ENCODE measurements at places on chromosomes 12 and 14.

DNA sequence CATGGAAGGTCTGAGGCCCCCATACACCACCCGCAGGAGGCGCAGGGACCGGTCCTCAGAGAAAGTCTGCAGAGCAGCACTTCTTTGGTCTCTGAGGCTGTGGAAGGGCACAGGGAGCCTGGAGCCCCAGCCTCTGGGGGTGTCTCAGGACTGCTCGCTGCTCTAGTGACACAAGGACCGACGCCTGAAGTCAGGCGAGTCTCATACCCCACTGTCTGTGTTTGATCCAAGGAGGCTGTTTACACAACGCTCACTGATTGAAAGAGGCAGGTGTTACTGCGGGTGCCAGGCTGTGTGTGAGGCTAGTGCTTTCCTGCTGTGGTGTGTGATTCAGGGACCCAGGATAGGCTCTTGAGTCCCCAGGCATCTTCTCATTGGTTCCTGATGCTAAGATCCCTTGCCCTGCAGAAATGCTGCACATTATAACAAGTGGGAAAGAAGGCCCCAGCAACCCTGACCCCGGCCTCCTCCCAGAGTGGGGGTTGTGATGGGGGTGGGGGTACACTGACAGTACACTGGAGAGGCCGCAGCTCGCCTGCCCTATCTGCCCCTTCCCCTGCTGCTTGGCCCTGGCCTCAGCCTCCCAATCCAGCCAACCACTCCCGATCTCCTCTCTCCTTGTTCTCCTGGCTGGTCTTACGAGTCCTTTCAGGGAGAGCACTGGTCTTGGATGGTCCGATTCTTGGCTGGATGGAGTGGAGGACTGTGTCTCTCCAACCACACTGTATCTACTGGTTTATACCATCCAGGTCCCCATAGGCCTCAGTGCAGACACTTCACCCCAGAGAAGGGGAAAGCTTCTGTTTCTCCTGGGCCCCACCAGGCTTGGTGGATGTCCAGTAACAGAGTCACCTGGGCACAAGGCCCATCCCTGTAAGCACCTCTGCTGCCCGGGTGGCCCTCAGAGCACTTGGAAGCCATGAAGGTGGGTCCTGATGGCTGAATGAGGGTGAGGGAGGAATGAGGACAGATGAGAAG is 6.6 kb downstream of the CACNA2D4 start:
- no peak for DNase-seq

GRCh38 chr14:23483236-23483854 is 13.8 kb downstream of the NGDN start:
- no peak for DNase-seq

DNA sequence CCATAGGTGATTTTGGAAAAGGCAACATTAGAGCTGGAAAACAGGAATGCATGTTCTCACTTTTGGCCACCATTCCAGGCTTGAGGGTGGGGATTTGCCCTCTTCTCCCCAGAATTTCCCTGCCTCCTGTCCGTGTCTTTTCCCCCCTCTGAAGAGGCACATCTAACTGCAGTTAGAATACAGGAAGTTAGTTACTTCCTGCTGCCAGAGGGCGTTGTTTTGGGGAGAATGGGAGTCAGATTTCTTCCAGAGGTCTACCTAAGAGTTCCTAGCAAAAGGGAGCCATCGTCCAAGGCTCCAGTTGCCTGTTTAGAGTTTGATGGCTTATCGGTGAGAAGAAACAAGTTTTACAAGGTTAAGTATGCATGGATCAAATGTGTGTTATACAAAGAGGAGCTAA is 112.8 kb upstream of the IGF1 start:
- DNase-seq = no peak

GRCh38 chr12:286531-287300 is 24.1 kb upstream of the SLC6A13 start:
- DNase-seq = no peak

DNA sequence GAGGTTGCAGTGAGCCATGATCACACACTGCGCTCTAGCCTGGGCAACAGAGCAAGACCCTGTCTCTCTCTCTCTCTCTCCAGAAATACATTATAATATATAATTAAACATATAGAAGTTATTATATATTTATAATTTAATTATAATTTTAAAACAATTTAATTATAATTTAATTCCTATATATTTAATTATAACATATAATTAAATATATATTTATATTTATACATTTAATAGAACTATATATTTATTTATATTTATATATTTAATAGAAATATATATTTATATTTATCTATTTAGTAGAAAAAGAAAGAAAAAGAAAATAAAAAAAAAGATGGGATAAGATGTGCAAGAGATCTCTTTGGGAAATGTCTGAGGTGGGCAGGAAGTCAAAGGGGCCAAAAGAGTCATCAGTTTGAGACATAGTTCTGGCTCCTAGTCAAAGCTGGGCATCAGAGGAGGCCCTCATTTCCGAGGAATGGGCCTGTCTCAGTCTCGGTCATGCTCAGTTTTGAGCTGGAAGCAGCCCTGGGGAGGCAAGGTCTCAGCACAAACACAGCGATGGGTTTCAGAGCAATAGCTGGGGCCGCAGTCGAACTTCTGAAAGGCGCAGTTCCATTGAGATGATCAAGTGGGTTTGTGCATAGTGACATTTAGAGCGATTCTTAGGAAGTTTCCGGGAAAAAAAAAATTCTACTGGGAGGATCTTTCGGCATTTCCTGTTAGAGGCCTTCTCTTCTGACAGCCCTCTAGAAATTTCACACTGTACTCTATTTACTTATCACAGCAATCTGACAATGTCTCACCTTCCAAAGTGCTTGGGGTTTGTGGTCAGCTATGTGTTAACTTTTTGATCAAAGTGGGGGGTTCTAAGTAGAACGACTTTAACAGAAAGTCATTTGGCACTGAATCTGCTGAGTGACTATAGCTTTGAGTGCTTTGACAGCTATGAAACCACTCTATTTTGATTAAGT is 58.7 kb upstream of the GZMB start:
- no peak for DNase-seq

GRCh38 chr12:48882315-48882687 is 16.6 kb upstream of the RND1 start:
- DNase-seq = no peak

DNA sequence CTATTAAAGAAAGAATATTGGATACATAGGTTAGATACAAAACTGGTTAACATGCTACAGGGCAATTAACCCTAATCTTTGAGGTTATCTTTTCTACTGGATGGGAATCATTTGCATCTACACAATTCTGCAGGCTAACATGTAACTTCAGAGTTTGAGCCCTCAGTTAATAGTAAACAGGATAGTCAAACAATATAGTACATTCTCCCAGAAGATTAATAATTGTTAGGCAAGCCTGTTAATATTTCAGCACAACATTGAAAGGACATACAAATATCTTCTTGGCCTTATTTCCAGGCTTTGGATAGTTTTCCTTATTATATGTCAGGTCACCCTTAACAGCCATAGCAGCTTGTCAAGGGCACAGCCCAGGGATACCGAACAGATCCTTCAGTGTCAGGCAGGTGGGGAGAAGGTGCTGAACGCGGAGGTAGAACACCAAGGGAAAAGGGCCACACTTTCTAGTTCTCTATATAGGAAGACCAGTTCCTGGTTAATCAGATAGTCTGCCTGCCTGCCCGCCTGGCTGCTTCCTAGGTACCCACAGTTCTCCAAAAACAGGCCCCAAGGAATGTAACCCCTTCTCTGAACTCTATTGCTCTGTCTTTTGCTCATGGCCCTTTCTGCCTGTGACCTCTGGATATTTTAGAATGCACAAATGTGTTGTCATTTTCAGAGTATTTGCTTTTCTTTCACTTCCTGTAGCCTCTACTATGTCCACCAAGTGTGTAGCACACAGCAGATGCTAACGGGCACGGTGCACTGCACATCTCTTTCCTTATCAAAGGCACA is 256.0 kb downstream of the PCNX1 start:
- DNase-seq = no peak

- DNase-seq = no peak
These were observed 800 bp downstream of the PCNX4 start for GRCh38 chr14:60092526-60092920.

DNA sequence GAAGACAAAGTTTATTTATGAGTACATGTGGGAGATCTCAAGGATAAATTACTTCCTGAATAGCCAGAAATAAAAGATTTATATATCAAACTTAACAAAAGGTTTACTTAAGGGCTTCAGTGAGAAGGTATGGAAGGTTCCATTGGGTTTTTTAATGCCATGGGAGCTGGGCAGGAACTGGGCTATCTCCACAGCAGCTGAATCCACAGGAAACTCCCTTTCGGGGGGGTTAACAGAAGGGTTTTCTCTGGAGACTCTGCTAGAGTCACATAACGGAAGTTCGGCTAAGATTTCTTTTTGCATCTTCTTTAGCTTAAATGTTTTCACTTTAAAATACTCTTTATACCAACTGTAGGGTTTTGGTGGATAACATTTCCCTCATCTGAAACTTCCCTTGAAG is 113.5 kb downstream of the UNC79 start:
- DNase-seq = no peak

DNA sequence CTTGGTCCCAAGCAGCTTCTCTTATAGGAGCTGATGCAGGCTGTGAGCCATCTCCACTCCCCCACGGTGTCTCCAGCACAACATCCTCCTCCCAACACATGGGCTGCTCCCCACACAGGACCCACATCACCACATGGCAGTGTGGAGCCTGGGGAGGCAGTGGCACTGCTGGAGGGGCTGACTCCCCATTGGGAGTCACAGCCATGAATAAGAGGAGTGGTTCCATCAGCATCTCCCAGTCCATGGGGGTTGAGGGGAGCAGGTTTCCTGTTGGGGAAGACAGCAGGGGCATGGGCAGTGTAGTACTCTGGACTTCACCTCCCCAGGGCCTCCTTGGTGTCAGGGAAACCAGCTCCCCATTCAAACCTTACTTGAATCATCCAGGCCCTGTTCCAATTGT is 40.5 kb upstream of the OXA1L start:
- no peak for DNase-seq

GRCh38 chr12:120532701-120533238 is 1.4 kb upstream of the RNF10 start:
- DNase-seq = no peak

- DNase-seq = no peak
These were observed 9.3 kb upstream of the HDAC7 start for GRCh38 chr12:47828976-47829482.

DNA sequence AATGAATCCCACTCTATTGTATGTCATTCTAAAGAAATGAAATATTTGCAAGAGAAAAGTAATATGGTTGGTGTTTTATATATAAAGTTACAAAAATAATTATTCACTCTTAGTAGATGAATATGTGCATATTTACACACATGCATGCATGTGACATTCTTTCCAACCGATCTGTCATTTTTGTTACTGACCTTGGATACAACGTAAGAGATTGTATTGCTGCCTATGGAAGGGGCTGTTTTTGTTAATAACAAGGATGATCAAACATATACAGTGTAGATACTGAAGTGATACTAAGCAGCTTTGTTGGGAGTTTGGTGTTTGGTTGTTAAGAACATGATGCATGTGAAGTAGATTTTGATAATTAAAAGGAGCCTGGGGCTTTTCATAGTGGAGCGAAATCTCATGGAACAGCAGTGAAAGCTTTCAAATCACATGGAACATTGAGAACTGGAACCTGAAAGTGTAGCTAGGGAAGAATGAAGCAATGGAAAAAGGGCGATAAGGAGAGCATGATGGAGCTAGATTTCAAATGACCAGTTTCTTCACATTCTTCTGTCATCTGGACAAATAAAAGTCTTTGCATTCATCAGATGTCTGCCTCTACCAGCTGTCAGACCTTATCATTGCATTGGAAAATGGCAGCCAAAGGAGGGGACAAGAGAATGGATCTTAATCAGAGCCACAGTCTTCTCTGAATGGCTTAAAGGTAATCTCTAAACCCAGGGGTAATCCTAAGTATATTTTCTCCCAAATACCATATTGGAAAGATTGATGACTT is 10.0 kb downstream of the BORCS5 start:
- no peak for DNase-seq

DNA sequence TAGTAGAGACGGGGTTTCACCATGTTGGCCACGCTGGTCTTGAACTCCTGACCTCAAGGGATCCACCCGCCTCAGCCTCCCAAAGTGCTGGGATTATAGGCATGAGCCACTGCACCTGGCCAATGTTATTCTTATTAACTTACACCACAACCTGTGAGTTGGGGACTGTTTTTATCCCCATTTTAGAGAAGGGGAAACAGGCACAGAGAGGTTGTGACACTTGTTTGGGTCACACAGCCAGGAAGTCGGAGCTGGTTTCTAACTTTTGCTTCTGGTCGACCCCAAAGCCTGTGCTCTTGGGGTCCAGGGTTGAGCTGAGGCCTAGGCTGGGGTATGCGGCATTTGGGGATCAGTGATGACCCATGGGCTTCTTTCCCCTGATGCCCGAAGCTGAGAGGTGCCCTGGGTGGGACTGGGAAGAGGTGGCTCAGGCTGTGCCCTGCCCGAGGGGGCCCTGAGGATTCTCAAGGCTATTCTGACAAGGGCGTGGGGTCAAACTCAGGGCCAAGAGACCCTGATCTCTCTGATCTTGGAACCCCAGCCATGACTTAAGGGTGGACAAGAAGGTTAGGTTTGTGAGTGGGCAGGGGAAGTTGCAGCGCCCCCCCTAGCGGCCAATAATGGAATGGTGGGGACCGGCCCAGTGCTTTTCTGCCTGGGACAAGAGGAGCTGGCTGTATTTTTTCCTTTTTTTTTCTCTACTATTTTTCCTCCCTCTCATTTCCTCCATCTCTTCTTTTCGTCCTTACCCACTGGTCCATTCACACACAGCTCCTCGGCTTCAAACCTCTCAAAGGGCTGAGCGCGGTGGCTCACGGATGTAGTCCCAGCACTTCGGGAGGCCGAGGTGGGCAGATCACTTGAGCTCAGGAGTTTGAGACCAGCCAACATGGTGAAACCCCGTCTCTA is 3.0 kb downstream of the SDSL start:
- DNase-seq = no peak

GRCh38 chr12:1724250-1724649 is 33.4 kb downstream of the ADIPOR2 start:
- no peak for DNase-seq

- DNase-seq = no peak
These were observed 481.8 kb downstream of the TMEM117 start for GRCh38 chr12:44317651-44318126.

- no peak for DNase-seq
These were observed 154.9 kb upstream of the PLEKHG7 start for GRCh38 chr12:92547906-92548305.

DNA sequence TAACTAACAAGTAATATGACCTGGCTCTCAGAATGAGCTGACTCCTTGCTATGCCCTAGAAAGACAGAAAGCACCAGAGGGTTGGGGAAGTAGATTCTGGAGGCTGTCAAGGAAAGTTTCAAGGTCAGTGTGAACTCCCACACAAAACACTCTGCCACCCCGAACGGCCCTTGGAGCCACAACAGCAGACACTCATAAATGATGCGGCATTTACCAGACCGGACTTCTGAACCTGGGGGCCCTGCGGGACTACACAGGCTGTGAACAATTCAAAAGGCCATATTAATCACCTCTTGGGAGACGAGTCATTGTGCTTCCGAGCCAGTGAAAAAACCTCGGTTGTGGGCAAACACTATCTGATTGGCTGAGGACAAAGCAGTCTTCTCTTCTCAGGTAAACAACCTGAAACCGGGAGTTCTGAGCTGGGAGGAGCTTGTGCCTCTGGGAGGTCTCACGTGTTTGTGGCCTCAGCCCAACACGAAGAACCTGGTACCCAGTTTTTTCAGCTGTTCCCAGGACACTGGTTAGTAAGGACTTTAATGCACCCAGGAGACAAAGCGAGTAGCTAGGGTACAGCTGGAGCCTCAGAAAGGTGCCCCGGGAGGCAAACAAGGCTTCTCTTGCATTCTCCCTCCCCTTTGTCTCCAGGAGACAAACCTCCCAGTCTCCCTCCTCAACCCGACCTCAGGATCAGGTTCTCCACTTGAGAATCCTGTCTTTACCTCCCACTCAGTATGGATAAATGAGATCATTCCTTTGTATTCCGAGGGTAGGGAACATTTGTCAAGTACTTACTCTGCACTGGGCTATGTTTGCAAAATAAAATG is 35.3 kb downstream of the VWF start:
- no peak for DNase-seq

All from GM04503 (cell line).